ENCODE measurements at places on chromosomes 7 and 10. TPM values are rescaled to one million over a fixed set of nuclear protein-coding genes. Genes with fewer than 3 reads are reported as not detected.

Gene PLEKHS1
- polyA plus RNA-seq: not detected

Gene RGS10
- 3.0 TPM for polyA plus RNA-seq

Gene ADK
- 57.4 TPM for polyA plus RNA-seq

Gene LRGUK
- polyA plus RNA-seq: not detected

Gene GPNMB
- polyA plus RNA-seq: 1.6 TPM

Gene FOXI2
- polyA plus RNA-seq: not detected

Gene AKR1C2
- polyA plus RNA-seq: 7.1 TPM

Gene PRF1
- polyA plus RNA-seq: 0.84 TPM

DNA sequence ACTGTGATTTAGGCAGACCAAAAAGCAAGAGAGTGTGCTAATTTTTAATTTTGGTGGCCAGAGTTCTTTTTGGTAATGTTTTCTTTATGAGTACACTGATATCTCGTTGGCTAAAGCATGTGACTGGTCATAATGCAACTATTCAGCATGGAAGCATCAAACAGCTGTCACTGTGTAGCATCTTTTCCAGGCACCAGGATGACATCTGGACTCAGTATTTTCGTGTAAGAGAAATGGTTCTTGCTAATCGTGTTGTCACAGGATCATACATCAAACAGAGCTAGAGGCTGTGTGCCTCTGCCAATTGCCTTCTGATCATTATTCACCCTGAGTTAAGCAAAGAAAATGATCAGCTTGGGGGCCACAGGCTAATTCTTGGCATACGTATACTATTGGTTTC, 118.9 kb downstream of the SND1 start:
- no peak for DNase-seq

DNA sequence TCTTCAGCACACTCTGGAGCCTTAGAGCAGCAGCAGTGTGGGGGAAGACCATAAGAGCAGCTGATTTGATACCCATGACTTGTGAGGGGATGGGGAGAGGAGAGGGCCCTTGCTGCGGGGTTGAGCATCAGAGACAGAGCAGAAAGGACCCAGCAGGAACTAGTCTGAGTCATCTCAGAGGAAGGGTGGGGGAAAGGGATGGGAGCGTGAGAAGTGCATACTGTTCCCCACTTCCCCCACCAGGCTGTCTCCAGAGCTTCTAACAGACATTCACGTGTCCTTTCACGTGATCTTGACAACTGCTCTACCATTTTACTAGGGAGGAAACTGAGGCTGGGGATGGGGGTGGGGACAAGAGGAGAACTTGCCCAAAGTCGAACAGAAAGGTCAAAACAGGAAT, 38.7 kb downstream of the FAM241B start:
- DNase-seq: no peak

DNA sequence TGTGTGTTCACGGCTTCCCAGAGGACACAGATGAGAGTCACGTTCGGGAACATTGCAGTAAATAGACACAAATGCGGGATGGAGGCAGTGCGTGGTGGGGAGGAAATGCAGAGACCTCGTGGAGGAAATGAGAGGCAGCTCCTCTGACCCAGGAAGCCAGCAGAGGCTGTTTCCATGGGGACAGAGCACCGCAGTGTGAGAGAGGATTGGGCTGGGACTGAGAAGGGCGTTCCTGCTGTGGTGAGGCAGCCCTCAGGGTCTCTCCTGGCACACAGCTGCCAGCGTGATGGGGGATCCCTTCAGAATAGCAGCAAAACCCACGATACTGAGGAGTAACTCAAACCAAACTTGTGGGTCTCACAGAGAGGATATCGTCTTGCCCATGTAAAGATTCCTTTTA, 21.7 kb upstream of the BHLHA15 start:
- DNase-seq: no peak

DNA sequence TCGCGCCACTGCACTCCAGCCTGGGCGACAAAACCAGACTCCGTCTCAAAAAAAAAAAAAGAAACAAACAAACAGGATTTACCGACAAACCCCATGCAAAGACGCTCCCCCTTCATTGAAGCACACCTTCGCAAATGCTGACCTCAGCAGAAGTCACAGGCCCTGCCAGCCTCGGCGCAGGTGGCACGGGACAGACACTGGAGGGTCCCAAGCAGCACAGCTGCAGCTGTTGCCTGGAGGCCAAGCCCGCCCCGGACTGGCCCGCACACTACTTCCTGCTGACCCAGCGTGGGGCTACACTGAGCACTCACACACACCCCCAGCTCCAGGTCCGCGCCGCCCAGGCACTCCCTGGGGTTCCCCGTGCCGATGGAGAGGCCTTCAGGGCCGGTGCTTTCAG, 31.2 kb downstream of the SNX8 start:
- DNase-seq: no peak

GRCh38 chr10:132748545-132749370, 37.2 kb downstream of the NKX6-2 start:
- DNase-seq: no peak

DNA sequence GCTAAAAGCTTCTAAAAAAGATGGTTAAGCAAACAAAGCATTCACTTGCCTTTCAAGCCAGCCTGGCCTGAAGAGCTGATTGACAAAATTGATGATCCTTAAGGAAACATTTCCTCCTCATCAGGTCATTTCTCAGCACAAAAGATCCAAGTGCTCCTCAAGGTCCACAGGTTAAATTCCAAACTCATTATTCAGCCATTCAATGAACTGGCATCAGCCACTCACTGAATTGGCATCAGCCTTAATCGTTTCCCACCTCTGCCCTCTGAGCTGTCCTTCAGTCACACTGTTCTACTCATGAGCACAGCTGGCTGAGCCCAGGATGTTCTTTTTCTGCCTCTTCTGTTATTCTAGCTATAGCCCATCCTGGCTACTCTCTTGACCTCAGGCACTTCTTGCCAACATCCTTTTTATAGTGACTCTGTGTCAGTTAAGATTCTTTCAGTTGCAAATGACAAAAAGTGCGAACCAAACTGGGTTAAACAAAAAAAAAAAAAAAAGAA, 147.5 kb downstream of the RAB11FIP2 start:
- no peak for DNase-seq

GRCh38 chr7:87687653-87688254, 59.6 kb downstream of the RUNDC3B start:
- no peak for DNase-seq

GRCh38 chr10:18449611-18450026, 201.8 kb downstream of the NSUN6 start:
- DNase-seq: no peak

- no peak for DNase-seq
Observed at GRCh38 chr10:98267069-98267893, 713 bp downstream of the LOXL4 start.

DNA sequence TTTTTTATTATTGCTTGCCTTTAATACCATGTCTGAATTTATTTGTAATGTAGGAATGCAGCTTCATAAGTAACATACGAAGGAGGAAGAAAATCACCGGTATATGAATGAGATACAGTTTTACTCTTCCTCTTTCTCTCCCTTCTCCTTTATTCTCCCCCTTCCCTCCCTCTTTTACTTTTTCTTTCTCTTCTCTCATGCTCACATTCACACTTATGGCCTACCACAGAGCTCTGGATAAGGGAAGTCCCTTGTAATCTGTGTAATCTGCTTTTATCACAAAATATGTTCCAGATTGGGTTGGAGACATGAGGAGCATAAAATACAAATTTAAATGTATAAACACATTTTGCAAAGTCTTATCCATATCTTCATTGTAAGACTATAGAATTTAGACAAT, 59.4 kb downstream of the MDFIC start:
- no peak for DNase-seq

DNA sequence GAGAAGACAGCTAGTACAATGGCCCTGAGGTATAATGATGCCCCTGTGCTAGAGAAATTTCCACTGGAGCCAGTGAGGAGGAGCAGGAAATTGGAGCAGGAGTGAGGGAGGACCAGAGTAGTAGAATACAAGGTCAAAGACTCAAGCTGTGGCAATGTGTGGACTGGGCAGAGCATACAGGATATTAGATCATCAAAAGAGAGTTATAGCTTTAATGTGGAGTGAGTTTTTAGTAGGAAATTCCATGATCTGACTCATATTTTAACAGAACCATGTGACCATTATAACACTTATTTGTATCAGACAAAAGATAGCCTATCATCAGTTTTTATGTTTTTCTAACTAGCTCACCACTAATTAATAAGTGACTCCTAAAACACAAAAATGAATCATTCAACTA, 154.1 kb downstream of the DGKB start:
- DNase-seq: no peak

DNA sequence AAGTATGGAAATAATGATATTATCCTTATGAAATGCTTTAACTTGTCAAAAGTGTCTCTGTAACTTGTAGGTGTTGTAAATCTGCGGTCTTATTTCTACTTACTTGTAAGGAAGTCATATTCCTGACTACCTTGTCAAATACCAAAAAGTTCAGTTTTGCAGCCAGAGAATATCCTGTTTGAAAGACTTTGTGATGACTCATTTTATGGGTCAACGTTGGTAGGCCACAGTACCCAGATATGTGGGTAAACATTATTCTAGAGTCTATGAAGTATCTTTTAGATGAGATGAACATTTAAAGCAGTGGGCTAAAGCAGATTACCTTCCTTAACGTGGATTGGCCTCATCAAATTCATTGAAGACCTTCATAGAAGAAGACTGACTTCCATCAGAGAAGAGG, 195.3 kb downstream of the PPP1R9A start:
- no peak for DNase-seq

DNA sequence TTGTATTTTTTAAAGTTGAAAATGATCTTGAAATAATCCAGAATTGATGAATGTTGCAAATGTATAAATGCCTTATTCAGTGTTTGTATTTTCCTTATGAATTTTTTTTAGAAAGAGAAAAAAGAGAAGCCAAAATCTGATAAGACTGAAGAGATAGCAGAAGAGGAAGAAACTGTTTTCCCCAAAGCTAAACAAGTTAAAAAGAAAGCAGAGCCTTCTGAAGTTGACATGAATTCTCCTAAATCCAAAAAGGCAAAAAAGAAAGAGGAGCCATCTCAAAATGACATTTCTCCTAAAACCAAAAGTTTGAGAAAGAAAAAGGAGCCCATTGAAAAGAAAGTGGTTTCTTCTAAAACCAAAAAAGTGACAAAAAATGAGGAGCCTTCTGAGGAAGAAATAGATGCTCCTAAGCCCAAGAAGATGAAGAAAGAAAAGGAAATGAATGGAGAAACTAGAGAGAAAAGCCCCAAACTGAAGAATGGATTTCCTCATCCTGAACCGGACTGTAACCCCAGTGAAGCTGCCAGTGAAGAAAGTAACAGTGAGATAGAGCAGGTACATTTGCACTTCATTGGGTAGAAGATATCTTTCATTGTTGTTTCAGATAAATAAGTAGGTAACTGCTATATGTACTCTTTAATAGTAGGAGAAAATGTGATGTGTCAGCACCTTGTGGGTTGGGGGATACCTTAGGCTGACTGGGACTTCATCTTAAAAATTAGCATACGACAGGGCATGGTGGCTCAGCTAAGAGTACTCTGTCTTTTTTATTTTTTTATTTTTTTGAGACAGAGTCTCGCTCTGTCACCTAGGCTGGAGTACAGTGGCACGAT, 3.9 kb downstream of the DDX21 start:
- DNase-seq: no peak

DNA sequence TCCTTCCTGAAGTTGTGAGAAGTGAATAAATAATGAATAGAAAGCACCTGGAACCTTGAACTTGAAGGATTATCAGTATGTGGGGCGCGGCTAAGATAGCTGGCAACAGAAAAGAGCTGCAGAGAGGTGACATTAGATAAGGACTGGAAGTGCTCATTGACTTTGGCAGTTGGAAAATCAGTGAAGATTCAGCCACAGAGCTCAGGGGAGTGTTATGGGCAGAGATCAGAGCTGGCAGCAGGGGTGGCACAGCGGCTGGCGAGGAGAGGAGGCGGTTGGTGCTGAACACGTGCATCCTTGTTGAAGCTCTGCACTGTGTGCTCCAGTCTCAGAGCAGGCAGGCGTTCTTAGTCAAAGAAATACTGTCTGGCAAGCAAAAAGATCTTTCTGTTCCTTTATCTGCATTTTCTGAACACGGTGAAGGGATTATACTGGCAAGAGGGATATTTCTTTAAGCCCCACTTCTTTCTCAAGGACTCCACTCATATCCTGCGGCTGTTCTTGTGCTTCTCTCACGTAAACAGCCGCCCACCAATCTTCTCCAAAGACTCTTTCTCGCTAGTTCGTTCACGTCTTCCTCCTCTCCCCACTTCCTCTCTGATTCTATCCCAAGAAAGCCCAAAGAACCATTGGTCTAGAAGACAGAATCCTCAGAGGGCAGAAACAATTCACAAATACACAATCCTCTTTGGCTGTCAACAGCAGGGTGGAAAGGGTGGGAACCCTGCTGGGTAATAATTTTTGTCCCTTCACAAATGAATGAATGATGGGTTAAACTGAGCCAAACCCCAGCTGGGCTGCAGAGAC, 38.6 kb upstream of the ADD3 start:
- DNase-seq: no peak

- DNase-seq: no peak
Observed at GRCh38 chr10:121240011-121240410, 358.2 kb downstream of the FGFR2 start.

GRCh38 chr10:71357792-71358265, 38.8 kb downstream of the SLC29A3 start:
- peak; percentile 13 for DNase-seq

- DNase-seq: peak; percentile 72
Observed at GRCh38 chr10:79299397-79300241, 47.6 kb upstream of the PPIF start.

GRCh38 chr10:71150796-71151195, 61.6 kb upstream of the UNC5B start:
- no peak for DNase-seq

GRCh38 chr10:96021332-96021731, 22.1 kb upstream of the CCNJ start:
- no peak for DNase-seq

DNA sequence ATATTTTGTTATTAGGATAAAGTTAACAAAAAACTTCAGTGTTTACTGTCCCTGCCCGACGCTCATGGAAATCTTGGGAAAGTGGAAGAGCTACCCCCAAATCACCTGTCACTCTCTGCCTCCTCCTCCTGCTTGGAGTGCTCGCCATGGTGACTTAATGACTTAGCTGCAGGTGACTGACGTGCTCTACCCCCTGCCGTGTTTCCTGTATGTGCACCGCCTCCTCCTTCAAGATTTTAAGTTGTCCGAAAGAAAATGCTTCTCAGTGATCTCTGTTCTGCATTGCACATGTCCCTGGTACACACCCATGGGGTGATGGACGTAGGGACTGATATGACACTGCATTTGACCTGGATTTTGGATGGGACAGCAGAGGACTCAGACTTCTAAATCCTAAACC, 338.8 kb upstream of the SHH start:
- DNase-seq: no peak

Data from cardiac muscle cell (in vitro differentiated cells and primary cell).